Activated CD4-positive, alpha-beta T cell treated with anti-CD3 and anti-CD28 coated beads, Interleukin-2, amount 10 ng/mL, durations not matched to agents 24 days and 14 days (primary cell): ENCODE measurements at places on chromosomes 3 and 15.
A peak's percentile ranks its signal among the peaks of the same experiment; 100 is the strongest.

DNA sequence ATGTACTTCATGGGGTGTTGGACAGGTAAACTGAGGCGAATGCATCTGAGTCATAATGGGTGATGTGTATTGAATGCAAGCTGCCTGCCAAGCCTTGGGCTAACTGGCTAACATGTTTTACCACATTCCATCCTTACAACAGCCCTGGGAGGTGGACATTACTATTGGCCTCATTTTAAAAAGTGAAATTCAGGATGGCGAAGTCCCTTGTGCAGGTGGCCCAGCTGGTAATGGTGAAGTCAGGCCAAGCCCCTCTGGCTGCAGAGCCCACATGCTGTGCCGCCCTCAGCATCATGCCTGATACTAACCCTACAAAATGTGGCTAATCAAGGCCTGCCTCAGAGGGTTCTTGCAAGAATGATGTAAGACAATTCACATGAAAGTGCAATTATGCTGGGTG is 60.0 kb upstream of the CHD2 start:
- no peak for DNase-seq

DNA sequence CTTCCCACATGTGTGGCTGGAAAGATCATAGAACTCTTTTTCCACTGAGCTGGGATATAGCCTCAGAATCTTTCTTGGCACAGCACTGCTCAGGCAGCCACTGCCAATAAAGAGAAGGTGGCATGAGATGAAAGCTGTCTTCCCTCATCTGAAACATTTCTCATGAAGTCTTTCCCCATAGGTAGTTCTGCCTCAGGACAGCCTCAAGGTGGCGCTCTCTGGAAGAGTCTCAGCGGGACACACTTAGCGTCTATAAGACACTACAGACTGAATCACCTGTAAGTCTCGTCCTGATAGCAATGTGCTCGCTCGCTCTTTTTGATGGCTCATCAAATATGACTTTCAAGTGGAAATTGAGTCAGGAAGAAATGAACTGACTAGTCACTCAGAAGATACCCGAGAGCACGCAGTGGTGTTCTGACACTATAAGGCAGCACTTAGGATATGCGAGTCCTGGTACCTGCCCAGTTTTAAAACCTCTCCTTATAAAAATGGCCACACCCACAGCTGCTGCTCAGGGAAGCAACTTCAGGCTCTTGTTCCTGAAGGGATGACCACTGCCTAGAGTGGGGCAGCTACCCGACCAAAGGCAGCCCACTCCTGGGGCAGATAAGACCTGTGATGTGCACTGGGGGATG is 269.5 kb downstream of the SUCLG2 start:
- DNase-seq: peak; percentile 79

DNA sequence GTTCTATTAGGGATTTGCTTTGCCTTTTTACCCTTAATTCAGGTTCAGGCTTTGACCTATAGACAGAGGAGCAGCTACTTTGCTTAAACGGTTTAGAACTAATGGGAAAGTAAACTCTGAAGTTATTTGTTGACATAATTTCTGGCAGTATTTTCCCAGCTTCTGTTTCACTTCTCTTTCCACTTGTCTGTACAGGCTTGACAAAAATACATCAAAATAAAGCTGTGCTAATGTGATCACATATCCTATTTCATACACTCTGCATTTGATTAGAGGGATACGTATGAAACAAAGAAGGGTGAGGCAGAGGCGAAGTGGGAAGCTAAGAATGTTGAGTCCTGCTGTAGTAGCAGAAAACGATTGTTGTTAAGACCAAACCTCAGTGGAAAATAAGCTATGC is 389.1 kb upstream of the RARB start:
- DNase-seq: no peak

DNA sequence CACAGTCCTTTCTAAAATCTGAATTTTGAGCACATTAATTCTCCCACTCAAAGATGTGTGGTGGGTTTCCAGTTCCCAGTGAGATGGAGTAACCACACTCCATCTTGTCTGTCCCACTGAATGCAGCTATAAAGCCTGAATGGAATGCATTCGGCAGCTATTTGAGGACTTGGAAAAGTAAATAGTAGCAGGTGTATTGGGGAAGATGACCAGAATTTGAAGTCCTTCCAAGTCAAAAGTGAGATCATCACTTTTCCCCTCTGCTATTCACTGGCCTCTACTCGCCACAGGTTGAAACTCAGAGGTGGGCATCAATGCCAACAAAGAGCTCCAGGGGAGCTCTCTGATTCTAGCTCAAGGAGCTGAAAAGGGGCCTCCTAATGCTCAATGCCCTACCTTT is 8.1 kb upstream of the GNB5 start:
- DNase-seq: no peak

- no peak for DNase-seq
Observed at GRCh38 chr3:24648063-24648462, 153.4 kb upstream of the THRB start.

DNA sequence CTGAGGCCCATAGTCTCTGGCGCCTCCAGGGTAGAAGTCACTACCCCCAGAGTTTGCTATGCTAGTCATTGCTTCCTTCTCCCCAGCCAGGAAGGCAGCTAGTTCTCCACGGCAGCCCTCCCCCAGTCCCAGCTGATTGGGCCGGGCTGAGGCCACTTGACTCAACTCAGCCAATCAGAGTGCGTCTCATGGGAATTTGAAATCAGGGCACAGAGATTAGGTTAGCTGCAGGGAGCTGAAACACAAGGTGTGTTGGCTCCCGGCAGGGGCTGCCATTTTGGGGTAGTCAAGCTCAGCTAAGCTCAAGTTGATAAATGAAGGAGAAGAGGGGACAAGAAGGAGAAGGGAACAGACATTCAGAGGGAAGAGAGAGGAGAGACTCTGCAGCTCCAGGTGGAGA is 32.8 kb downstream of the LINGO1 start:
- DNase-seq: peak; percentile 58

DNA sequence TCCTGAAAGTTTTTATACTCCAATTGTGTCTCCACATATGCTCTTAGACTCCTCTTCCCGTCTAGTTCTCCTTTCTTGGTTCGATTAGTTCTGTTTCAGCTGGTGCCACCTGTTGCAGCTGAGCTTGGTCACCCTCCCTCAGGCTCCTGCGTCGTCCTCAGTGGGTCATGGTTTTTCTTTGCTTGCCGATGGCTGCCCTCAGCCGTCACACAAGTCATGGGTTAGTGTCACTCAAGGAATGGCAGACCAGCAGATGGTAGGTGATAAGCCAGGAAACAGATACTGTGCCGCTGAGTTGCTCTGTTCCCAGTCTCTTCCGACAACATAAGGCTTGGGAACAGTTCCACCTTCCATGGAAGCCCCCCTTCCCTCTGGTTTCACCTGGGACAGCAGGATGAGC is 109.9 kb downstream of the IGF1R start:
- no peak for DNase-seq

DNA sequence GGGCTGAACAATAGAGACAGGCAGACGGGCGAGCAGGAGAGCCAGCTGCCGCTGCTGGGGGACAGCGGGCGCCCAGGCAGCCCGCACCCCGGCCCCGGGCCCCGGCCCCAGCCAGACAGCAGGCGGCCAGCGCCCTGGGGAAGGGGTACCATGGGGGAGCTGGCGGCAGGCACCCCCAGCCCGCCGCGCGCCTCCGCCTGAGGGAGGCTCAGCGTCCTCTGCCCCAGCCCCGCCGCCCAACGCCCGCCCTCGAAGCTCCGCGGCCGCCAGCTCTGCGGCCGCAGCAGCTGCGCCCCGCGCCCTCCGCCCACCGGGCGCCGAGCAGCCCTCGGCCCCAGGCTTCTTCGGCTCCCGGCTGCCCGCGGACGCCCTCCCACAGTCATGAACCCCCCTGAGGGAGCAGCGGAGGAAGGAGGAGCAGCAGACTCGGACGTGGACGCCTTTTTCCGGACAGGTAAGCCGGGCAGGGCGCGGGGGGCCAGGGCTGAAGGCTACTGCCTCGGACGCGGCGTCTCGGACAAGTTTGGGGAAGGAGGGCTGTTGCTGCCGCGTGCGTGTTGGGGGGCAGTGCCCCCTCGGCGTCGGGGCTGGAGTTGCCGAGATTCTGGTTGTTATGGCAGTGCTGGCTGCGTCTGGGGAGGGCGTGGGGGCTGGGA is 41.6 kb upstream of the ROPN1 start:
- DNase-seq: no peak

DNA sequence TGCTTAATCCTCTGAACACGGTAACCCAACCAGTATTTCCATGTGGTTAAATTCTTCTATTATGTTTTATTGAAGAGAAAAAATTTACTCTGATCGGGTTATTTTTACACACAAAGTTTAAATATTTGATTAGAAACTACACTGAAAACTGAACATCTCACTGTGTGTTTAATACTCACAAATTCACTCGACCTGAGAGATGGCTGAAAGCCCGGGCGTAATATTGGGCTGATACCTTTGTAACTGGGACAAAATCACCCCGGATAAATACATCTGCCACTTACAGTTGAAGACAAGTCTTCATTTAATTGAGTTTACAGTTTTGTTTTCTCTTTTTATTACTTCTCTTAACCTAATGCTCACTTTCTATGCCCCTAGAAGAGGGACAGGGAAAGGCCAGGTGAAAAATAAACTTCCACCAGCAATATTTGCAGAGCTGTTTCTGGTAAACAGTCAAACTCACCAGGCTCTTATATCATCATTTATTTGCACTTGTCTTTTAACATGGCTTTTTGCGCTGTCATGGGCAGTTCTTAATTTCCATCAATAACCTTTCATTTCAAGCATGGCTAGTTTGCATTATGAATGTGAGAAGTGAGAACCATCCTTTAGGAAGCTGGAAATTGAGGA is 145.6 kb upstream of the TMCO5A start:
- no peak for DNase-seq

DNA sequence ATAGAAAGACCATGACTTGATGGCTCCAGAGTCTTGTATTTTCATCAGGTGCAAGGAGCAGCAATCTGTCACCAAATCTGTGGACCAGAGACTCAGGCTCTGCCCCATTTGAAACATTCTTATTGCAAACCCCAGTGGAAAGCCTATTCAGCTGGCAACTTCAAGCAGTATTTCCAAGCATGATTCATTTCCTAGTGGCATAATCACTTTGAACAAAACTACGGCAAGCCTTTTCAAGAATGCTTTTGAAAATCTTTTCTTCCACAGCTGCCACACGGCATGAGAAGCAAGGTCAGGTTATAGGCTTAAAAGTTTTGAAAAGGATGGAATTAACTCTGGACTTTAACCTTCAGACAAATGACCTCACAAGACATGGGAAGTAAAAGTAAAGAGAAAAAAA is 122.0 kb upstream of the BFSP2 start:
- no peak for DNase-seq

DNA sequence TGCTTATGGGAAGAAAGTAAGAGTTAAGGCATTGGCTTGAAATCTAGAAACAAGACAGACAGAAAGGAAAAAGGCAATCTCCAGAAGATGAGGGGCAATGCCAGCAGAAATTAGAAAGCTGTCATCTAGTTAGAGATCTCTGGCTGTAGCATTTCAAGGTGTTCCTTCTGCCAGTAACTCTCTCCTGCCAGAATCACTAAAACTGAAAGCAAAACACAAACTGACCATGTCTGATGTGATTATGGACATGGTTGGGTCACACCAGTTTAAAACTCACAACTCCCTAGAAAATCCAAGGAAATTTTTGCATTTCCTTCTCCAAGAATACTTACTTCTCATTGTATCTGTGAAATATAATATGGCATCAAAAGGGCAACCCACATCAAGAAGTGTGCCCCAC is 82.9 kb downstream of the LDHAL6B start:
- no peak for DNase-seq

GRCh38 chr3:8914491-8914890 is 48.8 kb downstream of the RAD18 start:
- DNase-seq: no peak

GRCh38 chr3:64078966-64079365 is 55.7 kb upstream of the PSMD6 start:
- no peak for DNase-seq

- DNase-seq: no peak
Observed at GRCh38 chr3:8529738-8530525, 28.3 kb downstream of the LMCD1 start.

- no peak for DNase-seq
Observed at GRCh38 chr3:116342499-116342898, 102.8 kb downstream of the LSAMP start.

DNA sequence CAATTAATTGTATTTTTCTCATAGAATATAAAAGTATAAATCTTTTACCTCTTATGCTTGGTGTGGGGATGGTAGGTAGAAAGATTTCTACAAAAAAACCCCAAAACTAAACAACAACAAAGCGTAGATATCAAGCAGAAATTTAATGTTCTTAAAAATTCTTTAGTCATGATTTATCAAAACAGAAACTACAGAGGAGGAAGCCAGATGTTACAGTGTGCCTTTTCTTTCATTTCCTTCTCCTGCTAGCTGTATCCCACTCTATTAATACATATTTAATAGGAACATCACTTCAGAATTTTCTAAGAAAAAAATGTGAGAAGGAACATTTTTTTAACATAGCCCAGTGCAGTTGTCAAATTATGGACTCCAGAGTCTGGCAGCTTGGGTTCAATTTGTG is 420.6 kb downstream of the TUSC7 start:
- no peak for DNase-seq

GRCh38 chr3:129308636-129309035 is 30.0 kb downstream of the HMCES start:
- DNase-seq: no peak

GRCh38 chr3:69370156-69370883 is 15.6 kb downstream of the FRMD4B start:
- peak; percentile 61 for DNase-seq

- no peak for DNase-seq
Observed at GRCh38 chr3:163572856-163573255, 1505.4 kb downstream of the SI start.

DNA sequence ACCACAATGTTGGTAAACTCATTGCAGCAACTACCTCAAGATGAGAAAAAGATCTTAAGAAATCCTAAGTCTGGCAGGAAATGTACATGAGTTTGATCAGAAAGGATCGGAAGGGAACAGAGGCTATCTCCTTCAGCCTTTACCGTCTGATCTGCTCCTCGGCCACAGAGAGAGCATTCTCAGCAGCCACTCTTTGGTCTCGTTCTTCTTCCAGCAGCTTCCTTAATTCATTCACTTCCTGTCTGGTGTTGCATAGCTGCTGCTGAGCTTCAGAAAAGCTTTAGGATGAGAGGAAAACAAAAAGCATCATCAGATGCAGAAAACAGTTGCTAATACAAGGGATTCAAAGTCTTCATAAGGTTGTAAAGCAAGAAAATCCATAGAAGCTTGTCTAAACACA is 6.6 kb upstream of the HCLS1 start:
- DNase-seq: no peak

- DNase-seq: no peak
Observed at GRCh38 chr3:176078906-176079305, 1118.4 kb downstream of the TBL1XR1 start.

- no peak for DNase-seq
Observed at GRCh38 chr3:30754426-30754825, 140.0 kb downstream of the GADL1 start.

DNA sequence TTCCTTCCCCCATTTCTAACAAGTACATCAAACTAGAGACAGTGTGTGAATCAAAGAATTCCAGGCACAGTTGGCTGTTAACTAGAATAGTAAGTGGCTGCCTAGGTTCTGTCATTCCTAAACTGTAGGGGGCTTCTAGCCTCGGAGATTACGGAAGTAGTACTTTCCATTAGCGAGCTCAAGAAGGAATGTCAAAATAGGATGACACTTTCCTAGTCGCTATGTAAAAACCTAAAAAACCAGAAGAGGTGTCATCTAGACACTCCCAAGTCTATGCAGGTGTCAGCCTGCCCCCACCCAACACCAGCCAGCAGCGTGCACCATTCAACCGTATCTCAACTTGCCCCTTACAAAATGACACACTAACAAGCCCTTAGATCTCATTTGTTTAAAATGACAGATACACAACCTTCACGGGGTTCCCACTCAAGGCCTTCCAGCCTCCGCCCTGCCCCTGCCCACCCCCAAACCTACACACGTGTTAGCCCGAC is 874 bp downstream of the INO80 start:
- no peak for DNase-seq
